ENCODE measurements at places on chromosomes 2 and 18.

GRCh38 chr2:73292906-73293533 is 328 bp downstream of the EGR4 start:
- no peak for DNase-seq

GRCh38 chr18:46046126-46046525 is 25.9 kb downstream of the PSTPIP2 start:
- no peak for DNase-seq

DNA sequence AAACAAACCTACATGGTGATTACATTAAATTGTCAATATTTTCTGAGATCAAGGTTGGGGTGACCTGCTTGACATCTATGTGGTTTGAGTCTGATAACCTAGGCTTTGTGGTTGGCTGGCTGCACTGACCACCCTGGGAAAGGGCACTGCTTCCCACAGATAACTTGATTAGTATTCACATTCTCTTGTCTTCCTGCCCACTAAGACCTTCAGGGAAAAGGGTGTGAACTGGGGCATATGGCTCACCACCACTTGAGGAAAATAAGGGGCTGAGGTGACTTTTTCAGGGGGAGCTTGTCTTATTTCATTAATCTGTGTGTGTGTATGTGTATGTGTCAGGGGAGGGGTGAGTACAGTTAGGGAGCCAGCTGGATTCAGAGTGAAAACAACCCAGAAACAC is 1.5 kb downstream of the SMYD1 start:
- no peak for DNase-seq

GRCh38 chr2:150126839-150127238 is 360.6 kb downstream of the RND3 start:
- no peak for DNase-seq

GRCh38 chr2:40737180-40737579 is 285.3 kb upstream of the SLC8A1 start:
- no peak for DNase-seq

GRCh38 chr18:25287106-25287505 is 64.9 kb downstream of the ZNF521 start:
- no peak for DNase-seq

Measured in thyroid gland (tissue), 4 donors.